Stomach (tissue), 19 donors: ENCODE measurements at places on chromosomes 7 and 10.

GRCh38 chr7:134298902-134299683 lies 17.6 kb downstream of the SLC35B4 start:
- DNase-seq: peak; percentile 60

DNA sequence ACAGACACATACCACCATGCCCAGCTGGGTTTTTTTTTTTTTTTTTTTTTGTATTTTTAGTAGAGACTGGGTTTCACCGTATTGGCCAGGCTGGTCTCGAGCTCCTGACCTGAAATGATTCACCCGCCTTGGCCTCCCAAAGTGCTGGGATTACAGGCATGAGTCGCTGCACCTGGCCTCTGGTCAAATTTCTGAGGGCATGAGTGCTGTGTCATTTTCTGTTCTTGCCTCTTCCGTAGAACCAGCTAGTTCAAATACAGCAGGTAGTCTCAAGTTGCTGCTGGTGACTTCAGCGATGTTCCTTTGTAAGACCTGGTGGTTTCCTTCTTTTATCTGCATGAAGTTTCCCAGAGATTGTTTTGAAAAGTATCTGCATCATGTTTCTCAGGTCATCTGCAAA lies 134.8 kb upstream of the SHH start:
- DNase-seq: no peak

DNA sequence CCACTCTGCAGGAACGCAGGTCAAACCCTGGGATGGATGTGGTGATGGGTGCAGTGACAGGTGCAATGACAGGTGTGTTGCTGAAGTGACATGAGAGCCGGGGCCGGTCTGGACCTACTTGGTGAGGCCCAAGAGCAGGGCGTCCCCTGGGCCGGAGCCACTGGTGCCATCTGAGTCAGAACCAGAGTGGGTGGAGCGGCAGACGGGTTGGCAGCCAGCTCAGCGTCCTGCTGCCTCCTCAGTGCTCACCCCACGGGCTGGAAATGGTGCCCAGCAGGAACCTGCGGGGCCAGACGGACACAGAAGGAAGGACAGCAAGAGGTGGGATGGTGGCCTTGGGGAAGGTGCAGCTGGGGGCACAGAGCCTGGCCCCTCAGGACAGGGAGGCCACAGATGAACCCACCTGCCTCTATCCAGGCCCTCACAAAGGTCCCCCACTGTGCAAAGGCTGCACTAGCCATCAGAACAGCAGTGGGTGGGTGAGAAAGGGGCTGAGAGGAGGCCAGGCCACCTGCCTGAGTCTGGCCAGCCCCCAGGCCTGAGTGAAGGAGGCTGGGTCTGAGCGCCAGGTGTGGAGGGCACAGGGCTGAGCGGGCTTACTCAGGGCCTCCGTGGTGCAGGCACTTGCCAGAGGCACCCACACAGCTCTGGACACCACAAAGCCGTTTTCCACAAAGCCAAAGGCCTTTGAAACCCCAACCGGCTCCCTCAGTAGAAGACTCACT lies 129.0 kb upstream of the PPP2R2D start:
- no peak for DNase-seq

- DNase-seq: no peak
Observed at GRCh38 chr10:3413937-3414666, 241.5 kb upstream of the PITRM1 start.

DNA sequence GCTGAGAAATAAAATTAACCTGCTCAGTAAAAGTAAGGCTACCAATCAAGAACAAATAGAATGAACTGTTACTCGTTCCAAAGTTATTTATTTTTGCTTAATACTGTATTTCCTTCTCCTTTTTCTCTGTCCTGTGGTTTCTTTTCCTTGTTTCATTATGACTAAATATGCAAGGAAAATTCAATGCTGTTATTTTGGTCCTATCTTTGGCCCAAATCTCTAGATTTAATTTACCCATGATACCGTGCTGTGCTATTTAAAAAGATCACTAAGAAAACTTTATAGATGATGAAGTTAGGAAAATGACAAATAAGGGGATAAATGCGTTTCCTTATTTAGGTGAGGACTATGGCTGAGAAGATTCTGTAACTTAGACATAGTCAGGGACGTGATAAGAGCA lies 45.3 kb upstream of the FAM133B start:
- no peak for DNase-seq
